ENCODE measurements at places on chromosomes 2 and 18.
A peak's percentile ranks its signal among the peaks of the same experiment; 100 is the strongest.

DNA sequence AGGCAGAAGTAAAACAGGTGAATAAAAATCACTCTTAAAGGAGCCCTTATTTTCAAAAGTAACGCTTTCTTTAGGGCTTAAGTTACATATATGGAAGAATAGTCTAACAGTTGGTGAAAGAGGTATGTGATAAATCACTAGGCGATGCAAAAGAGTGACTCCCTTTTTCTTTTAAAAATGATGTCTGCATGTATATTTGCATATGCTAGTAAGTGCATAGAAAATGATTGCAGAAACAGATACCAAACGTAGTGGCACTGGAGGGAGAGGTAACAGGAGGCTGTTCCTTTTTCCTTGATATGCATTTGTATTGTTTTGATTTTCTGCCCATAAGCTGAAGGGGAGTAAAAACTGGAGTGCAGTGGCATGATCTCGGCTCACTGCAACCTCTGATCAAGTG is 158.3 kb downstream of the PRPF40A start:
- no peak for DNase-seq

DNA sequence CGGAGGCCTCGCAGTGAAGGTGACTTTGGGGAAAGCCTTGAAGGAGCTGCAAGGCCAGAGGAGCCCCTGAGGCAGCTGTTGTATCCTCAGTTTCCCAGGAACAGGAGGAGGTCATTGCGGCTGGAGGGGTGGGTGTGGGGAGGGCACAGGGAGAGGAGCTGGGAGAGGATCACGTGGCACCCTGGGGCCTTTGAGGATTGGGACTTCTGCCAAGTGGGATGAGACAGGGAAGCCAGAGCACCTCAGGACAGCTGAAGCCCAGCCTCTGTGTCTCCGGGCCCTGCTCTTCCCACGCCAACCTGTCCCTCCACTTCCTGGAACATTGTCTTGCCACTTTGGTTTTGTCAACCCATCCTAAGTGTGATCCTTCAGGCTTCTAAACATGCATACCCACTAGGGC is 19.4 kb upstream of the RRM2 start:
- DNase-seq: no peak

DNA sequence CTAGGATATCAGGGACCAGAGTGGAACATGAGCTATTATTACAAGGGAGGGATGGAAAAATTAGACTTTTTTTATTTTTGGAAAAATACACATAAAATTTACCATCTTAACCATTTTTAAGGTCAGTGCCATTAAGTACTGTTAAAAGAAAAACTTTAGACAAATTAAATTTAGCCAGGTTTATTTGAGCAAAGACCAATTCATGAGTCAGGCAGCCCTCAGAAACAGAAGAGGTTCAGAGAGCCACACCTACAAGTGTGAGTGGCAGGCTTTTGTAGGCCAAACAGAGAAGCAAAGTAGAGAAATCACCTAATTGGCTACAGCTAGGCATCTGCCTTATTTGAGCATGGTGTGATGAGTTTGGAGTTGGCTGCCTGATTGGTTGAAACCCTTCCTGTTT is 301.3 kb upstream of the RAB12 start:
- DNase-seq: no peak

- DNase-seq: no peak
Measured at GRCh38 chr2:155203178-155203577, 504.7 kb downstream of the KCNJ3 start.

GRCh38 chr2:205908212-205909183 is 177.5 kb downstream of the INO80D start:
- DNase-seq: no peak

- no peak for DNase-seq
Measured at GRCh38 chr2:121682396-121683298, 33.4 kb upstream of the CLASP1 start.

DNA sequence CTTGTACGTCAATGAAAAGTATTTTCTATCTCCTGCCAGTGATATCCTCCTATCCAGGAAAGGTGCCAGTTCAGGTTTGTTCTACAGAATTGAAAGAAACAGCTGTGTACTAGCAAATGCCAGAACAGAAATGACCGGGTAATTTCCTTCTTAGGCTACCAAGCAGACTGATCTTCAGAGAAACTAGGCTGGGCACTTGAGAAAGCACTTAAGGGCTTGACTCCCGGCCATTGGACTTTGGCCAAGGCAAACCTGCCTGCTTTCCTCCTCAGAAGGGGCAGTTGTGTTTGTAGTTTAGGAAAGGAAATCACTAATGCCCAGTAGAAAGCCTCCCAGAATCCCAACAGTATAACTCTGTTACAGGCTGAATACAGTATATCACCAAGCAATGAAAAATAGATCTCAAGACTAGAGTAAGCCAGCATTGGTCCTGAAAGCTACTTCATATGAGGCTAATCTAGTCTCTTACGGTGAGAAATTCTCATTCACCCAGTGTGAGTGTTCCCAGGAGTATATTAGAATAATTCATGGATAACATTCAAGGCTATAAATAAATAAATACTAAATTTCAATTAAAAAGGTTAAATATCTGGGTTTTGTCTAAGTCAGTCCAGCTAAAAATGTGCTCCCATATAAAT is 43.0 kb upstream of the COL5A2 start:
- DNase-seq: no peak

DNA sequence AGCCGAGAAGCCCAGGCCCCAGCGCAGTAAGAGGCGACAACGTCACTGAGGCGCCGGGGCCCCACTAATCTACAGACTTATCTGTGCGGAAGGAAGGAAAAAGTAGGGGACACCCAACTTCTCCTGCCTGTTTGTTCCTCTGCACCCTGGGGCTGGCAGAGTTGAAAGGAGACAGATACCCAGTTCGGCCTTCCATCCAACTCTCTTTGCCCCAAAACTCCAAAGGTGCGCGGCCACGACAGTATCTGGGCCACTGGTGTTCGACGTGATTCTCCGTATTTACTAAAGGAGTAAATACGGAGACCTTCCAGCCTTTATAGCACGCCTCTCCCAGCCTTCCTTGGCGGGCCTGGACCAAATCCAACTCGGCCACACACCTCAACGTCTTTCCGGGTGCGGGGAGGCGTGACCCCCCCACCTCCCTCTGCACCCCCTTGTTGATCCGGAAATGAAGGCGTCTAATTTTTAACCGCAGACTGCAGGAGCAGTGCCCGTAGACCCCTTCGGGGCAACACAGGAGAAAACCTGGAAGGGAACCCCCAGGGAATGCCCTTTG is 1.6 kb downstream of the SMAD7 start:
- peak; percentile 36 for DNase-seq

DNA sequence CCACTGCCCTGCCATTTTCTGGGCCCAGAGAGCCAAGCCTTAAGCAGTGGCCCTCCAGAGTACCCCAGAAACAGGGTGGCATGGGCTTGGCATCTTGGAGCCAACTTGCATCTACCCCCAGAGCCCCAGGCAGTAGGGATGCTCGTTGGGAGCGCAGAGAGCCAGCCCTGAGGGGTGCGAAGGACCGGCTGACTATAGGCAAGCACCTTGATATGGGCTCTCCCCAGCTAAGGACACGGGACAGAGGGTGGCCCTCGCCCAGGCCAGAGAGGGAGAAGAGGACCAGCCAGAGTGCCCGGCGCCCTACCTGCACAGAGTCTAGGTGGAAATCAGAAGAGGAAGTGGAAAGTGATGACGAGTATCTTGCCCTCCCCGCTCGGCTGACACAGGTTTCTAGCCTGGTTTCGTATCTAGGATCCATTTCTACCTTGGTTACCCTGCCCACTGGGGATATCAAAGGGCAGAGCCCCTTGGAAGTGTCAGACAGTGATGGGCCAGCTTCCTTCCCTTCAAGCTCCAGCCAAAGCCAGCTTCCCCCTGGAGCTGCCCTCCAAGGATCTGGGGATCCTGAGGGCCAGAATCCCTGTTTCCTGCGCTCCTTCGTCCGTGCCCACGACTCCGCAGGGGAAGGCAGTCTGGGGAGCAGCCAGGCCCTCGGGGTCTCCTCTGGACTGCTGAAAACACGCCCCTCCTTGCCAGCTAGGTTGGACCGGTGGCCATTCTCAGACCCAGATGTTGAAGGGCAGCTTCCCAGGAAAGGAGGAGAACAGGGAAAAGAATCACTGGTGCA is 16.2 kb downstream of the CEP68 start:
- DNase-seq: no peak

DNA sequence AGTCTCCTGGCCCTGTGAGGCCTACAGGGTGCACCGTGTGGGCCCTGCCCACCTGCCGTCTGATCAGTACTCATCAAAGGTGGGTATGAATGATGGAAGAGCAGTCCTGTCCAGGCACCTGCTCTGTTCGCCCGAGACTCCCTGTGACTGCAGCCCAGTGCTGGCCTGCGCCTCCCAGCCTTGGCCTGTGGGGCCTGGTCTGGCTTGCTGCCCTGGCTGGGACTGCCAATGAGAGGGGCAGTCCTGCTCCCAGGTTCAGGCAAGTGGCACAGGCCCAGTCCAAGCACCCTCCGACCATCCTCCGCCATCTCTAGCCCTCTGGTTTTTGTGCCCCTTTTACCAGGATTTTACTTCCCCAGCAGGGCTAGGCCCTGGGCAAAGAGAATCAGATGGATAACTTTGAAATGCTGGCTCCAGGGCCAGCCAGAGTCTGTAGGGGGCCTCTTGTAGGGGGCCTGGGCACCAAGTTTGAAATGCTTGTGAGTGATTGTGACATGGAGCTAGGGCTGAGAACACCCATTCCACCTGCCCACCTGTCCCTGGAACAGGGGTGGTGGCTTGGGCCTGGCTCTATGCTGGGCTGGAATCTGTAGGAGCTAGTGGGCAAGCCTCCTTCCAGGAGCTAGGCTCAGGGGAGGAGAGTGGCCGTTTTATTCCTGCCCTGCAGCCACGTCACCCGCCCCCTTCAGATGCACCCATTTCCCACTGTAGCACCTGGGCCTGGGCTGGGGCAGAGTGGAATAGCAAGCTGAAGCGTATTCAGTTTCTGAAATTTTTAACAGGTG is 8.7 kb upstream of the HS6ST1 start:
- no peak for DNase-seq

- no peak for DNase-seq
Measured at GRCh38 chr18:37640504-37640903, 74.9 kb upstream of the CELF4 start.

DNA sequence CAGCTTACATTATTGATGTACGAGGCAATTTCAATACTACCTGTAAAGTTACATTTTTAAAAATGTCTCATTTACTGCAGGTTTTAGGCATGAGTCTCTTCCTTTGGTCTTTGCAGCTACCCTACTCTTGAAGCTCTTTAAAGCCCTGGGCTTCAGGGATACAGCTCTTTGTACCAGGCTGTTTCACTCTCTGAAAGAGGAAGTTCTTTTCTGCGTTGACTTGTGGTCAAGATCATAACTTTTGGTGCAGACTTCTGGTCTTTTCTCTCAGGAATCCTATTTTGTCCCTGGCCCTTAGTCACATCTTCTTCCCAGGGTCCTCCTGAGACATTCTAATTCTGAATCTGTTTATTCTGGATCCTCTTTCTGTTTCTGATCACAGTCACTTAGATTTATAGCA is 16.6 kb upstream of the HRH4 start:
- DNase-seq: peak; percentile 31

DNA sequence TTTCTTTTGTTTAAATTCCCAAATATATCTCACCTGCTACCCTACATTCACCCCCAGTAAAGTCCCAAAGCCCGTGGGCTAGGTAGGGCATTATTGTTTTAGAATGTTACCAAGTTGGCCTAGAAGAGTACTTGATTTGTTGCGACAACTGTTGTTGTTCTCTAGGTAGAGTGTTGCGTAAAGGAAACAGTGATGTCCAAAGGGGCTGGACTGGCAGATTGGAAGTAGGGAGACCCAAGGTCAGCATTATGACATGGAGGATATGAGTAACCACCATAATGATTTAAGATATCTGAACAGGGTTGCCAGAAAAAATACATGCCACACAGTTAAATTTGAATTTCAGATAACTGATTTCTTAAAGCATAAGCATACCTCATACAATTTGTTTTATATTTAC is 39.2 kb downstream of the SCN1A start:
- DNase-seq: peak; percentile 57

DNA sequence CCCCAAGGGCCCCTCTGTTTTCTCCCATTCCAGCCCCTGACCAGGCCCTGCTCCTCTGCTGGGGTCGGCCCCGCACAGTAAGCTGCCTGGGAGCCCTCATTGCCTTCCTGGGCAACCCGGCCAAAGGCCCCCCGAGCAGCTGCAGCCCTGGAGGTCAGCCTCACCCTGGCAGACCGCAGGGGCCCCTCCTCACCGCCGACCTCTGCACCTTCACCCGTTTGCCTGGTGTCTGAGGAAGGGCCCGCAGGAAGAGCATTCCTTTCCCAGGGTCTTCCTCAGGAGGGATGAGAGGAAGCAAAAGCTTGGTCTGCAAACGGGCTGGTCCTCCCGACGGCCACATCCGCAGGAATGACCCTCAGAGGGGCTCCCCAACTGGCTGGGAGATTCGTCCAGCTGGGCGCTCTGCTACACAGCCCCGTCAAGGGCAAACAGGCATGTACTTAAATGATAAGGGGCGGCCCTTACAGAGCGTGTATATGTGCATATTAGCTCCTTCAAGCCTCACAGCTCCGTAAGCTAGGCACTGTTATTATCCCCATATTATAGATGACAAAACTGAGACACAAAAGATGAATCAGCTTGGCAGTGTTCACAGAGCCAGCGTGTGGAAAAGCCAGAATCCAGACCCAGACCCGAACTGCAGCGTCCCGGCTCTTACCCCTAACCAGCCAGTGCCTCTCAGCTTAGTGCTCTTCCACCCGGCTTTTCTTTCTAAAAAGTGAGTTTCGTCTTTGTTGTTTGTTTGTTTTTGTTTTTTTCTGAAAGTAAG is 52.8 kb downstream of the SLC4A1AP start:
- no peak for DNase-seq

DNA sequence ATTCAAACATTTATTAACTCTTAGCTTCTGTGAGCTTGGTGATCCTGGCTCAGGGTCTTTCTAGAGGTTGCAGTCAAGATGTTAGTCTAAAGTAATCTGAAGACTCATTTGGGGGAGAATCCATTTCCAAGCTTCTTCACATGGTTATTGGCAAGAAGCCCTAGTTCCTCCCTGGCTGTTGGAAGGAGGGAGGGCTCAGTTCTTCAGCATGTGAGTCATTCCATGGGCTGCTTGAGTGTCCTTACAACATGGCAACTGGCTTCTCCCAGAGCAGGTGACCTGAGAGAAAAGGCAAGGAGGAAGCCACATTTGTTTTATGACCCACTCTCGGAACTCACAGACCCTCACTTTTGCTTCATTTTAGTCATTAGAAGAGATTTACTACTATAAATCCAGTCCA is 10.6 kb upstream of the C2orf74 start:
- peak; percentile 67 for DNase-seq

DNA sequence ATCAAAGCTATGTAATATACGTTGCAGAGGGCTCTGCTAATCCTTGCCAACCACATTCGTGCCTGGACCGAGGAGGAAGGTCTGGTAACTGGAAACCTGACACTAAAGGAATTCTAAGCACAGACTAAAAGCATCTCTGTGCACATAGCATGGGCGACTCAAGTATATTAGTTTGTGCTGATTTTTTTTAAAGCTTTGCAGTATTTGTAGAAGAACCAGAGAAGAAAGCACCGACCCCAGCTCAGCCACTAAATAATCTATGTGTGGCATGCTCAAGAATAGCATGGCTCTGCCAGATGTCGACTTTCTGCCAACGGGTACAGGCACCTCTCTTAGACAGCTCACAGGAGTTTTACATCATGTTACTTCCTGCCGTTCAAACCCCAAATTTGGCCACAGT is 73.2 kb upstream of the NRP2 start:
- DNase-seq: no peak

Data from inflammatory macrophage treated with lipopolysaccharide for 4 hours (primary cell).